Progenitor cell of endocrine pancreas (in vitro differentiated cells): ENCODE measurements at places on chromosomes 12 and 14.

DNA sequence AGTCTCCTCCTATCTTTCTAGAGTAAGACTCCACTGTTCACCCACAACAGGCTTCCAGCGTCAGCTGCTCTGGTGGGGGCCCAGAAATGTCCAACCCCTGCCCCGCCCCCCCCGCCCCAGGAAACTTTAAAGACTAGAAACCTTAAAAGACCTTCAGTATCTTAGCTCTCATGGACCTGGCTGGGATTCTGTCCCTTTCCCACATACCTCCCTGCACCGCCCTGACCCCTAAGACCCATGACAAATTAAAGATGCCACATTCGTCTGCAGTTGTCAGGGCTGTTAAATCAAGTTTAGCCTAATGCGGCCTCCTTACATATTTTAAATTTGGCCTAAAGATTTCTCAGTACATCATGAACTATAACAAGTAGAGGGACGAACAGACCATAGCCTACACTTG lies 10.0 kb upstream of the SERPINA10 start:
- no peak overlapping the region for H3K27ac ChIP-seq
- no peaks in the 10 kb centered on the region for H3K4me1 ChIP-seq
- H3K27me3 ChIP-seq = no peaks in the 10 kb centered on the region
- H3K36me3 ChIP-seq = peaks cover 3% of the 10 kb centered on the region
- no peak for DNase-seq
- no peak overlapping the region for H3K4me3 ChIP-seq

- no peak for DNase-seq
- H3K36me3 ChIP-seq = peaks cover 5% of the 10 kb centered on the region
- H3K4me1 ChIP-seq = peaks cover 39% of the 10 kb centered on the region
- H3K27me3 ChIP-seq = no peaks in the 10 kb centered on the region
Observed at GRCh38 chr14:68968051-68968450, 11.1 kb downstream of the ACTN1 start.

DNA sequence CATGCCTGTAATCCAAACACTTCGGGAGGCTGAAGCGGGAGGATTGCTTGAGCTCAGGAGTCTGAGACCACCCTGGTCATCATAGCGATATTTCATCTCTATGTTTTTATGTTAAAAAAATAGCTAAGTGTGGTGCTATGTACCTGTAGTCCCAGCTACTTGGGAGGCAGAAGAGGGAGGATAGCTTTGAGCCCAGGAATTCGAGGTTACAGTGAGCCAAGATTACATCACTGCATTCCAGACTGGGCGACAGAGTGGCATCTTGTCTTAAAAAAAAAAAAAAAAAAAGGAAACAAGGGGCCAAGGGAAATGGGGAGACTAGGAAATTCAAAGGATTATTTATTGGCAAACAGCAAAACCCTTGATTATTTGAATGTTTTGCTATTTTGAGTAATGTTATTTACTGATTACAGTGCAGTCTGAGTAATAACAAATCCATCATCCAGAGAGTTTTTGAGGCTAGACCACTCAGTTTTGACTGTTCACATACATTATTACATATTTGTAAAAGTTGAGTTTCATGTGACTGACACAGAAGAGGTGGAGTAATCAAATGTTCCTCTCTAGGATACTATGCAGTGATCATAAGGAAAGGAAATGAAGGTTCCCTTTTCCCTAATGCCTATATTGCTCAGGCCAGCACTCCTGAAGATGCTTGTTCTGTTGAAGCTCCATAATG lies 40.8 kb downstream of the PRKCH start:
- peaks cover 1% of the 10 kb centered on the region for H3K4me1 ChIP-seq
- H3K27ac ChIP-seq = no peak overlapping the region
- H3K36me3 ChIP-seq = no peaks in the 10 kb centered on the region
- no peak for DNase-seq
- peaks cover 2% of the 10 kb centered on the region for H3K27me3 ChIP-seq

GRCh38 chr12:55499810-55500252 lies 7.7 kb downstream of the OR6C68 start:
- peak overlapping the region; percentile 29 for H3K4me3 ChIP-seq
- peaks cover 45% of the 10 kb centered on the region for H3K4me1 ChIP-seq
- H3K36me3 ChIP-seq = no peaks in the 10 kb centered on the region
- no peak for DNase-seq
- H3K27me3 ChIP-seq = no peaks in the 10 kb centered on the region
- H3K27ac ChIP-seq = peak overlapping the region; percentile 90

- H3K4me1 ChIP-seq = no peaks in the 10 kb centered on the region
- no peaks in the 10 kb centered on the region for H3K36me3 ChIP-seq
- no peak overlapping the region for H3K4me3 ChIP-seq
- H3K27ac ChIP-seq = no peak overlapping the region
Observed at GRCh38 chr14:39456702-39457250, 24.5 kb upstream of the FBXO33 start.

GRCh38 chr12:71599210-71599609 lies 64.4 kb downstream of the ZFC3H1 start:
- H3K36me3 ChIP-seq = no peaks in the 10 kb centered on the region
- no peak overlapping the region for H3K27ac ChIP-seq
- DNase-seq = no peak
- no peak overlapping the region for H3K4me3 ChIP-seq
- H3K4me1 ChIP-seq = no peaks in the 10 kb centered on the region

DNA sequence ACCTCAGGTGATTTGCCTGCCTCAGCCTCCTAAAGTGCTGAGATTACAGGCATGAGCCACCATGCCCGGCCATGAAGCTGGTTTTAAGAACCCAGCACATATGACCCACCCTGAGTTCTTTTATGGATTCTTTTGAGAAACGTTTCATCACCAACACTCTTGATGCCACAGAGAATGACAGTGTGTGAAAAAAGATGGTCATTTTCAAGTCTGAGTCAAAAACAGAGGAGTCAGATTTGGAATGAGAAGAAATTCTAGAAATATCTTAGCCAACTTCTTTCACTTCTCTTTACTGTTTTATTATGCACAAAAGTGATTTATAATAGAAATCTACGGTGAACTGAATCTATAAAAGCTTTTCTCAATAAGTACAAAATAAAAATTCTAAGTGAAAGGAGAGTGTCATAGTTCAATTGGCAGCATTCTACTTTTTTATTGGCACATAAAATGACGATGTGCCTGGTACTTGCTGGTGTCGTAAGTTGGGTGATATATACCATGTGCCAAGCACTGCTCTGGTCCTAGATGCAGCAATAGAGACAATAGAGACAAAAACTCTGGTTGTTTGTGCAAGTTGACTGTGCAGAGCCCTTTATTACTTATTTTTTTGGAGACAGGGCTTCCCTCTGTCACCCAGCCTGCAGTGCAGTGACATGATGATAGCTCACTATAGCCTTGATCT lies 33.9 kb downstream of the CCDC177 start:
- H3K27me3 ChIP-seq = peaks cover 17% of the 10 kb centered on the region
- H3K36me3 ChIP-seq = no peaks in the 10 kb centered on the region
- no peak for DNase-seq
- H3K4me1 ChIP-seq = no peaks in the 10 kb centered on the region

DNA sequence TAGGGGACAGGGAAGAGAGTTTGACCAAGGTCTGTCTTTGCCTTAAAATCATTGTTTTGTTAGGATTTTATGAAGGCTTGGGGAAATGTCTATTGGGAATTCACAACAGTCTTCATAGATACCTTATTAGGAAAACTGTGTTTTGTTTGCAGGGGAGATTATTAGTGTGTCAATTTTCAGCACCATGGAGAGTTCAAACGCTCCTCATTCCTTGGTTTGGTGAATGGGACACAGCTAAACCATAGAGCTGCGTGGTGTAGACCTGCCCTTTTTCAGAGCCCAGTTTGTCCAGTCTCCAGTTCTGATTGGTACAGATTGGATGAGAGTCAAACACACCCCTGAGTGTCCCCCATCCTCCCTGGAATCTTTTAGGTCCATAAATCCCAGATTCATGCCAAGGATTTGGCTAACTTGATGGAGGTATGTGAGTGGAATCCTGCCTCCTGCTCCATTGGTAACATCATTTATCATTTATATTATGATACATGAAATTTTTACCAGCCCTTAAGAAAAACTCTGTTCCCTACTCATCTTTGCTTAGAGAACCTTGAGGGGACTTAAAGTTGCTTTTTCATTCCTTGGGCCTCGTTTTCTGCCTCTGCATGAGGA lies 12.0 kb downstream of the NGDN start:
- no peaks in the 10 kb centered on the region for H3K27me3 ChIP-seq
- peaks cover 12% of the 10 kb centered on the region for H3K36me3 ChIP-seq
- H3K4me3 ChIP-seq = no peak overlapping the region
- peaks cover 5% of the 10 kb centered on the region for H3K4me1 ChIP-seq

DNA sequence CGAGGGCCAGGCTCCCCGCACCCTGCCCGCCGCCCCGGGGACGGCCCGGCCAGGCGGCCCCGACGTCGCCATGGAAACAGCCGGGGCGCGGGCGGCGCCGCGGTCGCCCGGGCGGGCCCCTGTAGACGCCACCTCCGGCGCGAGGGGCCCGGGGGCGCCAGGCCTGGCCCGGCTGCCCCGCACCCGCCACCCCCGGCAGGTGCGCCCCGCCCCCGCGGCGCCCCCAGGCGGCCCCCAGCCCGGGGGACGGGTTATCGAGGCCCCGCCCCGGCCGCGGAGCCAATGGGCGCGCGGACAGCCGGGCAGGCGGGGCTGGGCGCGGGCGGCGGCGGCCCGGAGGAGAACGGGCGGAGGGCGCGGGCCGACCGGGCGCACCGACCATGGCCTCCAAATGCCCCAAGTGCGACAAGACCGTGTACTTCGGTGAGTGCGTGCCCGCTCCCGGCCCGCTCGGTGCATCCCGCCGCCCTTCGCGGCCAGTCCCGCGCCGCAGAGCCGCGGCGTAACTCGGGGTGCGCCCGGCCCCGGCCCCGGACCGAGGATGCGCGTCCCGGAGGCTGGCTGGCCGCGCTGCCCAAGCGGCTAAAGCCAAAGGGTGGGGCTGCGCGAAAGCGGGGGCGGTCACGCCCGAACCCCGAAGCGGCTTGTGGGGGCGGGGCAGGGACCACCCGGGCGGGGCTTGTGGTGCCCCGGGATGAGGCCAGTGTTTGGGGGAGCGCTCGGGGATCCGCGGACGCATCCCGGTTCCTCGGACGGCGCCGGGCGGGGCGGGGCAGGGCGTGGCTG lies at the start of gene CRIP2:
CRIP2 (plus strand) TSS at position 339 of the 786 bp plus-strand sequence; CDS start at position 381, 42 bp downstream.
- peak; percentile 53 for DNase-seq
- H3K4me1 ChIP-seq = no peaks in the 10 kb centered on the region
- H3K27ac ChIP-seq = no peak within 1 kb of the TSS

GRCh38 chr12:127189992-127190391 lies 1077.0 kb upstream of the TMEM132C start:
- no peak overlapping the region for H3K27ac ChIP-seq
- H3K36me3 ChIP-seq = no peaks in the 10 kb centered on the region
- no peak for DNase-seq
- no peak overlapping the region for H3K4me3 ChIP-seq

DNA sequence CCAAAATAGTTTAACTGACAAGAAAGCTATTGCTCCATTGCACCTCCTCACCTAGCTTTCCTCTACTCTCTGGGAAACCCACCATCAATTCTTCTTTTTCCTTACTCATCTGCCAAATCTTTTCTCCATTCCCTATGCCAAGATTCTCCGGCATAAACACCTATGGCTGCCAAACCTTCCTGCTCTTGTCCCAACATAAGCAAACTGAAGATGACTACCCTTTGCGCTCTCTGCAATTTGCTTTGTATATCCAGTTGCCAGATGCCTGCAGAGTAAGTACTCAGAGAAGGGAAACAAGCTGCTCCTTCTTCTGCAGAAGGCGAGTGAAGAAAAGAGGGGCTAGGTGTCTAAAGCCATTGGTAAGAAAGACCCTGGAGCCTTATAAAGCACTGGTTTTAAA lies 11.5 kb downstream of the PTGER2 start:
- H3K4me3 ChIP-seq = no peak overlapping the region
- DNase-seq = no peak
- H3K36me3 ChIP-seq = peaks cover 4% of the 10 kb centered on the region
- H3K27me3 ChIP-seq = no peaks in the 10 kb centered on the region

GRCh38 chr14:100604709-100605108 lies 17.5 kb upstream of the BEGAIN start:
- peaks cover 30% of the 10 kb centered on the region for H3K27me3 ChIP-seq
- no peak for DNase-seq
- no peak overlapping the region for H3K4me3 ChIP-seq
- H3K4me1 ChIP-seq = no peaks in the 10 kb centered on the region
- H3K27ac ChIP-seq = no peak overlapping the region

DNA sequence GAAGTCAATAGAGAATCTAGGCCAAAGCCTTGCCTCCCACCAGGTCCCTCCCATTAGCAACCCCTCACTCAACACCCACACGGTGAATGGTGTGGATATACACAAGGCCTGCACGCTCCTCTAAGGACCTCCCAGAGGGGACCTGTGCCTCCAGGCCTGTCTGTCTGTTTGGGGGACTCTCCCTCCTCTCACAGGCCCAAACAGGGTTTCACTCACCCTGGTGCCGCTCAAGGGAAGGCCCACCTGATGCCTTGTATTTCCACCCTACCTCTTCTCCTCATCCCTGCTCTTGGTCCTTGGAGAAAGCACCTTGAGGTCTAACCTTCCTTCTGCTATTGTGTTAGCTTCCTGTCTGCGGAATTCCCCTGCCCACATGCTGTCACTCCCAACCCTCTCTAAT lies 4.4 kb downstream of the SDR9C7 start:
- DNase-seq = no peak
- no peaks in the 10 kb centered on the region for H3K36me3 ChIP-seq
- H3K27me3 ChIP-seq = peaks cover 6% of the 10 kb centered on the region
- H3K4me1 ChIP-seq = peaks cover 3% of the 10 kb centered on the region

DNA sequence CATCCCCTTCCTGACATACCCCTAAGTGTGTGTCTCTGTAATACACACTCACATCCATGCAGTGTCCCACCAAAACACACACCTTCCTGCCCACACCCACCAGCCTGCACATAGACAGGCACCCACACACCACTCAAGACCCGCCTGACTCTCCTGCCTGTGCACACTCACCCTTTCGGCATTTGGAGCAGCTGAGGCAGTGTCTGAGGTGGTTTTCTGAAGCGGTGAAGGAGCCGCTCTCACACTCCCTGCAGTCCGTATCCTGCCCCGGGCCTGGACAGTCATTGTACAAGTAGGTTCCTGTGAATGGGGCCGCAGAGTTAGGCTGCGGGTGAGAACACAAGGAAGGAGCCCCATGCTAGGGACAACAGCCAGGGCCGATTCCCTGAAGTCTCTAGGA lies 8.3 kb downstream of the TNFRSF1A start:
- H3K4me3 ChIP-seq = no peak overlapping the region
- no peaks in the 10 kb centered on the region for H3K27me3 ChIP-seq
- H3K36me3 ChIP-seq = peaks cover 27% of the 10 kb centered on the region
- no peak overlapping the region for H3K27ac ChIP-seq
- H3K4me1 ChIP-seq = peaks cover 27% of the 10 kb centered on the region

- H3K36me3 ChIP-seq = no peaks in the 10 kb centered on the region
- H3K4me1 ChIP-seq = peaks cover 17% of the 10 kb centered on the region
- DNase-seq = no peak
- H3K27ac ChIP-seq = no peak overlapping the region
- peaks cover 3% of the 10 kb centered on the region for H3K27me3 ChIP-seq
Observed at GRCh38 chr12:69008520-69008919, 75.5 kb upstream of the CPM start.

DNA sequence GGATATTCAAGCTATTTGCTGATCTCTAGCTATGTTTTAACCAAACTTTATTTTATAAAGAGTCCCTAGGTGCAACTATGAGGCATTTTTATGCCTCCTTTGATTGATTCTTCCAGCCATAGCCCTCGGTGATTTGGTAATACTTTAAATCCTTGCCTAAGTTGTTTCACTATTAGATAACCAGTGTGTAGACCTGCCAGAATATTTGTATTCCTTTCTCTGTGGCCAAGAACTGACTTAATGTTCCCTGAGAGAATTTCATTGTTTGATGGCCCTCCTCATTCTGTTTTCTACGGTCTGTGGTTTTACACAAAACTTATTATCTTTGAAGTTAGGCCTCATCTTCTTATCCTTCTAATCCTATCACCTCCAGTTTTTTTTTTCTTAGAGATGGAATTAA lies 109.7 kb upstream of the MDGA2 start:
- DNase-seq = no peak
- H3K36me3 ChIP-seq = peaks cover 6% of the 10 kb centered on the region
- H3K4me3 ChIP-seq = no peak overlapping the region
- peak overlapping the region; percentile 60 for H3K27ac ChIP-seq
